Activated CD4-positive, CD25-positive, alpha-beta regulatory T cell treated with anti-CD3 and anti-CD28 coated beads, Interleukin-2, amount 50 U/mL, for 16 hours (primary cell): ENCODE measurements at places on chromosomes 1 and 21.

- no peak for DNase-seq
Observed at GRCh38 chr21:14273736-14274538, 58.0 kb downstream of the RBM11 start.

GRCh38 chr1:37274938-37275631 is 199.3 kb upstream of the ZC3H12A start:
- DNase-seq, result no peak

GRCh38 chr21:20254964-20255363 is 743.2 kb upstream of the NCAM2 start:
- no peak for DNase-seq

DNA sequence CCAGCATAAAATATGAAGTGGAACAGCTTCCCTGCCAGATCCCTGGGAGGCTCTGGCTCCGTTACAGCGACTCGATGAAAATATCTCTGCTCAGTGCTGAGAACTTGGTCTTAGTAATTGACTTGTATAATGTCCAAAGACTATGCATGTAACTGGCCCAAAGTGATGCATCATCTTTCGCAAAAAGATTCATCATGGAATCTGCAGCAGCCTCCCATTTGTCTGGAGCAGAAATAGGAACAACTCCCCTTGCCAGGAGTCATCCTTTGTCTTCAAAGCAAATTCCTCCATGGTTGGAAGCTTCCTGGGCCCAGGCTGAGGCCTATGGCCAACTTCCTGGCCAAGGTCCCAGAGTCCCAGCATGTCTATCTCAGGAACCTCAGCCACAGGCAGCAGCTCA is 16.9 kb upstream of the SLC6A17 start:
- no peak for DNase-seq

DNA sequence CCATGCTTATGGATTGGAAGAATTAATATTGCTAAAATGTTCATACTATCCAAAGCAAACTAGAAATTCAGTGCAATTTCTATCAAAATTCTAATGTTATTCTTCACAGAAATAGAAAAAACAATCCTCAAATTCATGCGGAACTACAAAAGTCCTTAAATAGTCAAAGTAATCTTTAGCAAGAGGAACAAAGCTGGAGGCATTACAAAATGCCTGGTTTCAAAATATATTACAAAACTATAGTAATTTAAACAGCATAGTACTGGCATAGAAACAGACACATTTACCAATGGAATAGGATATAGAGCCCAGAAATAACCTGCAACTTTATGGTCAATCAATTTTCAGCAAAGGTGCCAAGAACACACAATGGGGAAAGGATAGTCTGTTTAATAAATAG is 3.8 kb downstream of the CTSS start:
- DNase-seq, result no peak

DNA sequence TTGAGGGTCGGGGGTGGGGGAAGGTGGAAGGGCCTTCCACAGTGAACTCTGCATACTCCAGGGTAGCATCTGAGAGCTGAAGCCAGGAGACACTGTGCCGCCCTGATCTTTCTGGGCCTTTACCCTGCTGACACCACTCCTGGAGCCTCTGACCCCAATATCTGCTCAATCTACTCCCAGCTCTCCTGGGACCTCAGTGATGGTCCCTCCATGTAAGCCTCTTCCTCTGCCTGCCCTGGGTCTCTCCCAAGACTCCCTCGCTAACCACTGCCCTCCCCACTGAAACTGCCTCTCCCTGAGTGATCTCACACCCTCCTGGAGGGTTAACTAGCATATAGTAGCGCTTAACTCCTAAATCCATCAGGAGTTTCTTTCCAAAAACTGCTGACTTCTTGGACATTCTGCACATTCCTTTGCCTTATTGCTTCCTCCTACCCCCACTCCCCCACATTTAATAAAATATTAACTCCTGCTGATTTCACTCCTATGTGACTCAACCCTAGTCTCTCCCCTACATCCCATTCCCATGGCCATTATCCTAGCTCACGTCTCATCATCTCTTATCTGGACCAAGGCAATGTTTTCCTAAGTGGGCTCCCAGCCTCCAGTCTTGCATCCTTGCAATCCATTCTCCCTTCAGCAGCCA is 145.6 kb downstream of the HMGB4 start:
- no peak for DNase-seq
